ENCODE measurements at places on chromosomes 6 and 20.

GRCh38 chr6:157951828-157952227 is 29.8 kb upstream of the SYNJ2 start:
- no peak for DNase-seq

- no peak for DNase-seq
These were observed 48.4 kb downstream of the FOXF2 start for GRCh38 chr6:1437553-1438406.

- DNase-seq: no peak
These were observed 155.1 kb upstream of the ENPP5 start for GRCh38 chr6:46325561-46326530.

DNA sequence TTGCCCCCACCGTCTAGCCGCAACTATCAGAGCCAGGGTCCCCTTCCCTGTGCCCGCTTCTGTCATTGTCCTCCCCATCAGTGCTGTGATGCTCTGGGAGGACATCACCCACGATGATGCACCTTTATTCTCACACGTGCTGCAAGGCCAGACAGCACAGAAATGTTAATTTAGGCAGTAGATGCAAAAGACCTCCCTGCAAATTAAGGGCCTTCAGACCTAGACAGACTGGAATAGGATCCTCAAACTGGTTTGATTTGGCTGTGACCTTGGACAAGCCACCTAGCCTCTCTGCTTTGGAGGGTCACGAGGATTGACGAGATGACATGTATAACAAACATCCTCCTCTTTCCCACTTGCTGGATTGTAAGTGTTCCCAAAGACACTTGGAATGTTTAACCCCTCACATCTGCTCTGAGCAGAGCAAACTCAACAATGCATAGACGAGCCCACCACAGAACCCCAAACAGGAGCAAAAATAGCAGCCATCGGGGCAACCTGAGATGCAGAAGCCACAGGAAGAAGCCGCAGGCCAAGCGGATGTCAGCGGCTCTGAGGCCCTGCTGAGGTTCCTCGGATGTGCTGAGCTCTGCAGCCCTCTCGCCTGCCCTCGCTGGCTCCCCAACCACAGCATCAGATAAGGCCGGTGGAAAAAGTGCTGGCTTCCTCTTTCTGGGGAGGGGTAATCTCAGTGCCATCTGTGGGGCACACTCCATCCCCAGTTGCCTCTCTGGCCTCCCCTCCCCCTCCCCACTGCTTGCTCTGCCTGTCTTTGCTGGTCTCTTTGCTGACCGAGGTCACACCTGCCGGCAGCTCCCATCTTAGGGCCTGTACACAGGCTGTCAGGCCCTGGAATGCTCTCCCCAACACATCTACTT is 35.3 kb downstream of the TOX2 start:
- peak; percentile 70 for DNase-seq

GRCh38 chr6:155872961-155873360 is 417.3 kb upstream of the NOX3 start:
- DNase-seq: no peak
